Stimulated activated CD4-positive, alpha-beta T cell treated with anti-CD3 and anti-CD28 coated beads, TNF-alpha, amount 100 ng/mL, for 4 hours (primary cell): ENCODE measurements at places on chromosomes 4 and X.

- no peak for DNase-seq
Measured at GRCh38 chr4:4994312-4995097, 24.8 kb downstream of the CYTL1 start.

DNA sequence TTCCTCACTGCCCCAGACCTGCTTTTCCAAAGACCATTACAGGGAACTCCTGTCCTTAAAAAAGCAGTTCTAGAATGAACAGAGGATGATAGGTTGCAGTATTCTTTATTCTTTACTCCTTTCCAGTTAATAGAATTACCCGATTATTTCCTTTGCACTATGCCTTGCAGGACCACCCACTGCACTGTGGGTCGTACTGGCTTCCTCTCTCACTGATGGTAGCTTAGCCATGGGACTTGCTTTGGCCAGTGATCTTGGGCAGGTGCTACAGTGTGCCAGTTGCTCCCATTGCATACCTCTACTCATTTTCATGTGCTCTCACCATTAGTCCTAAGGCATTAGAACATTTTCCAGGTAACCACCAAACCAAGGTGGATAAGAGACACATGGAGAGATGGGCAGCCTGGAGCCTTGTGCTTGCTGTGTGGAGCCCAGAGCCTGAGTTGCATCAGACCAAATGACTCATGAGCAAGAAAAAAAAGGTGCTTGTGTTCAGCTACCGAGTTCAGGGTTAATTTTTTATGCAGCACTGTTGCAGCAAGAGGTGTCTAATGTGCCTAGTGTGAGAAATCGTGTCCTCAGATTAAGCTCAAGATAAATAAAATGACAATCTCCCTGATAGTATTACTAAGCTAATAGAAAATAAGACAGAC, 7.6 kb upstream of the UNC5C start:
- DNase-seq, result no peak

DNA sequence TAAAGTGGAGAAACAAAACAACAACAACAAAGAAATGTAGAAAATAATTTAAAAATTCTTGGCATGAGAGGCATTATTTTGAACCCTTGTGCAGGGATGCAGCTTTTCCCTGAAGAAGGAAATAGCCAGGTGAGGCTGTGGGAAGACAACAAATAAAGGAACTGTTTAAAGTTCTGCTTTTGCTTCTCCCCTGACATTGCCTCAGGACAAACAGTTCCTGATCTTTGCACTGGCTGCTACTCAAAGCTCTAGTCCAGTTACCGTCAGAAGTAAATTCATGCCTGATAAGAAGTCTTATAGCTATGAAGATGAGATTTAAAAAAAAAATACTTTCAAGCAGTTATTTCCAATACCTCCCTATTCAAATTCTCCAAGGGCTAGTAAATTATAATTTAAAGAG, 233.8 kb downstream of the IL15 start:
- no peak for DNase-seq

DNA sequence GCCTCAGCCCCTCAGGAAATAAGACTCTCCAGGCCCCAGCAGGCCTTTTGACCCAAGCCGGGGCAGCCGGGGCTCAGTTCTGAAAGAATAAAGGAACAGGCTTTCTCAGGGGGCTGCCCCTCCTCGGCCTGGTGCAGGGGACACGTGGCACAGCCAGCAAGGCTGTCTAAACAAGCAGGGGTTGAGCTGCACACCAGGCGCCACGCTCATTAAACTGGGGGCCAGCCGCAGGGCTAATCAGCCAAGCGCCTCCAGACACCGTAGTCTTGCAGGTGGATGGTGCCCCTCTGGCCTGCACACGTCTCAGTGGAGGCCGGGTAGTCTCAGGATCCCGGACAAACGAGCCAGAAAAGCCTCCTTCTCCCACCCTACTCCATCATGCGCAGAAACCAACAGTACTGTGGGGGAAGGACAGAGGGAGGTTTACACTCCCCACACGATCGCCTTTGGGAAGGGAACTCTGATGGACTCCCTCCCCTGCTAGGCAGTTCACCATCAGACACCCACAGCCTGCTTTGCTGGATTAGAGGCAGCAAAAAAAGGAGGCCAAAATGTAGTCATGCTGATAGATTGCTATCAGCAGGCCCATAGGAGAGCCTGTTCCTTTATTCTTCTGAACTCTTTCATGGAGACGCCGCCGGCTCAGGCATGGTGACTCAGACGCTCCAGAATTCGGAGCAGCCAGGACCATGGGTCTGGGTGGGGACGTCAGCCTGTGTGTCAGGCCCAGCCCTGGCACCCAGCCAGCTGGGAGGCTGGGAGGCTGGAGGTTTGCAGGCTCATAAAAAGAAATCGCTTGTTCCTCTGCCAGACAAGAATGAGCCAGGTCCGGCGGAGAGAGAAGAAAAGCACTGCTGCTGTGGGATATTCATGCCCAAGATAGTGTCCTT, 342.4 kb downstream of the BCOR start:
- DNase-seq, result no peak

DNA sequence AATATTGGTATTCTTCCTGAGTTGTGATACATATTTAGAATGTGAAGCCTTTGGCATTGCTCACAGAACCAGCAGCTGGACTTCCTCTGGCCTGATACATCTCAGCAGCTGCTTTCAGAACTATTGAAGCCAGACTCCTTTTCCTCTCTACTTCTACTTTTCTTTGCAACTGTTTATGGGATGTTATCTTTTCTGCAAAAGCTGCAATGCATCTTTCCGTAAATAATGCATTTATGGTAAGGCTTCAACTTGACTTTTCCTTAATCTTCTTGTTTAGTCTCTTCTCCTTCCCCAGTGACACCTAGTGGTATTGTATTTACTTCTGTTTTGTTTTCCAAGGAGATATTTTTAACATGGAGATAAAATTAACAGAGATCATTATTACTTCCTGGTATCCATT, 1548.7 kb downstream of the PCDH7 start:
- no peak for DNase-seq

- DNase-seq, result no peak
Measured at GRCh38 chr4:94127707-94128328, 79.8 kb upstream of the SMARCAD1 start.

DNA sequence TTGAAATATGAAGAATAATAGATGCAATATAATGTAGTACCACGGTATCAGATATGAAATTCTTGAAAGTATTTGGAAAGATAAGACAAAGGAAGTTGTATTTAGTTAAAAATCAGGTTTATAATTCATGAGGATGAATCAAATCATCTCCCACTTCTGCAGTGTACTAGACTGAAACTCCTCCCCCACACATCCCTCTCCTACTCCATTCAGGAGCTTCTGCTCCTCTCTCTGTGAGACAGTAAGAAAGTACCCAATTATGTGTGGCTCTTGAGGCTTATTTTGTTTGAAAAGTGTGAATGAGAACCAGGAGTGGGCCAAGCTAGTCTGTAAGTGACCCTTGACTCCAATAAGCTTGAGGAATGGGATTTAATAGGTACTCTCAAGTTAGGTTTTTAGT, 9.5 kb downstream of the SLAIN2 start:
- DNase-seq, result no peak

- no peak for DNase-seq
Measured at GRCh38 chr4:145814246-145814645, 124.4 kb downstream of the ZNF827 start.

GRCh38 chr4:134935320-134935719, 733.7 kb upstream of the PABPC4L start:
- no peak for DNase-seq

DNA sequence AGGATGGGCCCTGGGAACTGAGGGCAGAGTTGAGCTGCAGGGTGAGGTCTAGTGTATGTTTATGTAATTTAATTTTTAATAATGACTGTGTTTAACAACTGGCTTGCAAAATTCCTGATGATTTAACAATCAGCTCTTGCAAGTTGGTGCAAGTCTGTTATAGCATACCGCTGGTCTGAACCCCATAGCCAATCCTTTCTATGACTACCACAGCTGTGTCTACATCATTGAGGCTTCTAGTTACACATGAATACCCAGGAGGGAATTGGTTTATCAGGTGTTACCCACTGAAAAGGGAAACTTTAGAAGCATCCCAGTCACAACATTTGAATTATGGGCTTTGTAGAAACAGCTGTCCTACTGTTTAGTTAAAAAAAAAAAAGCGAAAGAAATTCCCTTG, 38.3 kb downstream of the SUPT20HL1 start:
- DNase-seq, result no peak

DNA sequence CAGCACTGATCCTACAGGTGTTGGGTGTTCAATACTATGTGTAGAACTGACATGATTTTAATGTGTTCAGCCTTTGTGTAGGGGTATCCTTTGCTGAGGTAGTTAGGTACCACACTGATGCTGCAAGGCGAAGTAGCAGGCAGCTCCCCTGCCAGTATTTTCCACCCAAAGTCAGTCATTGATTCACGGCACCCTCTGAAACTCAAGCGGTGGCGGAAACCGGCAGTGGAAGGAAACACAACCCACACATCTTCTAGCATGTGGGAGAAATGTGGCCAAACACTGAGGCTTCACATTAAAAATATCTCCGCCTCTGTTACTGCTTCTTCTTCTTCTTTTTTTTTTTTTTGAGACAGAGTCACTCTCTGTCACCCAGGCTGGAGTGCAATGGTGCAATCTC, 126.3 kb downstream of the AASDH start:
- peak; percentile 33 for DNase-seq

GRCh38 chr4:25984266-25984665, 70.2 kb downstream of the SMIM20 start:
- no peak for DNase-seq

DNA sequence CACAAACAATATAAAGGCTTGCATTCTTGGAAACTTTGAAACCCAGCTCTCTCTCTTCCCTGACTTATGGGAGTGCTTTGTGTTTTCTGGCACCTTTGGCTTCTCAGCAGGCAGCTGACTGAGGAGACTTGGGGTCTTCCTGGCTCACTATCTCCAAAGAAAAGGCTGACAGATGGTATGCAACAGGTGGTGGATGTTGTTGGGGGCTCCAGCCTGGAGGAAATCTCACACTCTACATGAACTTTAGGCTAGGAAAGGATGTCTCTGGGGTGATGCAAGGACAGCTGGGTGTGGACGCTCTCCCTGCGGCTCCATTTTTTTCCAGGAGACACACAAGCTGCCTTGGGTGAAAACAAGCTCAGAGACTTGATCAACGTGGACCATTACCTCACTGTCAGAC, 67.4 kb downstream of the DNAAF6 start:
- no peak for DNase-seq

GRCh38 chr4:26140150-26140898, 180.5 kb upstream of the RBPJ start:
- no peak for DNase-seq
